ENCODE measurements at places on chromosomes 11 and 22.
A peak's percentile ranks its signal among the peaks of the same experiment; 100 is the strongest.

GRCh38 chr11:69238573-69239351, 55.2 kb upstream of the MYEOV start:
- no peak for DNase-seq

GRCh38 chr11:57406337-57406904, 16.0 kb upstream of the PRG2 start:
- no peak for DNase-seq

DNA sequence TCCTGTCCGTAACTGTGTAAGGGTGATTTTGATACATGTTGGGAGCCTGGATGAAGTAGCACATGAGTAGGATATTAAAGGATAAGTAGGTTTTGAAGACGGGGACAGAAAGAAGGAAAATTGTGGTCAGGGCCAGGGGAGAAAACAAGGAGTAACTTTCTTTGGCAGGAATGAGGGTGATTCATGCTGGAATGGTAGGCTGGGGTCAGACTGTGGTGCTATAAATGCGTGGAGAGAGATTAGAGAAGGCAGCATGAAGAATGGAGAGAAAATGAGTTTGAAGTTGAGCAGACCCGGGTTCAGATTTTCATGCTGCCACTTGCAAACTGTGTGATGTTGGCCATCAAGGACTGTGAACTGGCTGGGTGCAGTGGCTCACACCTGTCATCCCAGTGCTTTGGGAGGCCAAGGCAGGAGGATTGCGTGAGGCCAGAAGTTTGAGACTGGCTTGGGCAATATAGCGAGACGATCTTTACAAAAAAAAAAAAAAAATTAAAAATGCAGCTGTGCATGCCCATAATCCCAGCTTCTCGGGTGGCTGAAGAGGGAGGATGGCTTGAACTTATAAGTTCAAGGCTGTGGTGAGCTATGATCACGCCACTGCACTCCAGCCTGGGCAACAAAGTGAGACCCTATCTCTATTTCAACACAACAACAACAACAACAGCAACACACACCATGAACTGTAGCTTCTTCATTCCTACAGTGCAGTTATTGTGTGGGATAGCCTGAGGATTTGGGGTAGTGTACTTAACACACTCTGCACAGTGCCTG, 22.3 kb downstream of the ZBTB16 start:
- no peak for DNase-seq

GRCh38 chr11:63845911-63846310, 7.0 kb downstream of the MARK2 start:
- no peak for DNase-seq

GRCh38 chr11:83047515-83048225, 24.0 kb downstream of the RAB30 start:
- DNase-seq = no peak

DNA sequence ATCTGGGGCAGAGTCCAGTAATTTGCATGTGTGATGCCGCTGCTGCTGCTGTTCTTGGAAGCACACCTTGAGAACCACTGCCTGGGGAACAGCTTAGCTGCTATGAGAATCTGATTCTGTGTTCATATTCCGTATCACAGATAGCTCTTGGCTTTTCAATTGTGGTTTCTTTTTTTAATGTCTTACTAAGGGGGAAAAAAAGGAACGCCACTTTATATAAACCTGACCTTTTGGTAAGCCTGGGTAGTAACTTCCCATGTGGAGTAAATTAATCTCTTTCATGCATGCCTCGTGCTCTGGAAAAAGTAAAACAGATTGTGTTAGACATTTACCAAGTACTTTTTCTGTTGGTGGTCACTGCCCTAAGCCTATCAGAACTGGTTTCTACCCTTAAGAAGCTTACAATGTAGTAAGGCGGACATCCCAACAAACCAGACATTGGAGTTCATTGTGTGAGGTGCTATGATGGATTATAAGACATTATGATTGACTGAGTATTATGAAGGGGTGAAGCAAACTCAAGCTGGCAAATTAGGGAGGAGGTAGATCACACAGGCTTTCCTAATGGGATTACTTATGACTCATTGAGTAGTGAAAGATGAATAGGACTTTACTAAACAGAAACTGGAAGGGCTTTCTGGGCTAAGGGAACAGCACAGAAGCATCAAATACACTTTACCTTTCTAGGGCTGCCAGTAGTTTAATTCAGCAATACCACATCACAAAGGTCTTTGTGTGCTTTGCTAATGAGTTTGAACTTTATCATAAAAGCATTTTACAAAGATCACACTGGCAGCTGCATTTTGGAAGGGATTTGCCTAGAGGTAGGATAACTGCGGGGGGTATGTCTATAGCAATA, 64.7 kb downstream of the MAML2 start:
- DNase-seq = no peak

GRCh38 chr22:23516304-23516703, 63.8 kb downstream of the IGLL1 start:
- no peak for DNase-seq

- no peak for DNase-seq
Measured at GRCh38 chr11:36825251-36825650, 227.2 kb upstream of the RAG2 start.

- DNase-seq = no peak
Measured at GRCh38 chr11:115700496-115700895, 196.3 kb upstream of the CADM1 start.

- no peak for DNase-seq
Measured at GRCh38 chr11:117720061-117720511, 76.9 kb downstream of the DSCAML1 start.

DNA sequence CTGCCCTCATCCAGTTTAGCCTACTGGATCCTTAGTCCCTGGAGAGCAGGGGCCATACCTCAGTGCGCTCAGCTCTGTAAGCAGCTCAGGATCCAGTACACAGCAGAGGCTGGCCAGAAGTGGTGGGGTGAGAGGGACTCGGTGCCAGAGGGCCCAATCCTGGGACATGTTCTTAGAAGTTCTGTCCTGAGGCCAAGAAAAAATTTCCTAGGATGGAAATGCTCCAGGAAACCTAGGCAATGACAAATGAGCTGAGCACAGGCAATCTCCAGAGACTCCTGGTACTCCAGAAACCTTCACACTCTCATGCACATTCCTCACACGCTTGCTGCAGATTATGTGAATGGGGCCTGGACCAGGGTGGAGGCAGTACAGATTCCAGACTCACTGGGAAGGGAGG, 89.6 kb downstream of the SERGEF start:
- DNase-seq = no peak

DNA sequence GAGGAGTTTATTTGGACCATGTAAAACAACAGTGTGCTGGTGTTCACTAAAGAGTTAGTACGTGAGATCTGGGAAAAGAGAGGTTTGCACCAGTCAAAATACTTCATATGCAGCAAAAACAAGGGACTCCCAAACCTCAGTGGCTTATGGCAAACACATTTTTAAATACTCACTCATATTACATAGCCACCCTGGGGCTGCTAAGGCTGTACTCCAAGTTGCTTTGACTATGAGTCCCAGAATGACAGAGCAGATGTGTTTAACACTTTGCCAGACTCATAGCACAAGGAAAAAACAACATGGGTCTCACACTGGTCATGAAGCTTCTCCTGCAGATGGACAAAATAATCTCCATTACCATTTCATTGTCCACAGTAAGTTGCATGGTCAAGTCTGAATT, 202.8 kb upstream of the GRIA4 start:
- no peak for DNase-seq

DNA sequence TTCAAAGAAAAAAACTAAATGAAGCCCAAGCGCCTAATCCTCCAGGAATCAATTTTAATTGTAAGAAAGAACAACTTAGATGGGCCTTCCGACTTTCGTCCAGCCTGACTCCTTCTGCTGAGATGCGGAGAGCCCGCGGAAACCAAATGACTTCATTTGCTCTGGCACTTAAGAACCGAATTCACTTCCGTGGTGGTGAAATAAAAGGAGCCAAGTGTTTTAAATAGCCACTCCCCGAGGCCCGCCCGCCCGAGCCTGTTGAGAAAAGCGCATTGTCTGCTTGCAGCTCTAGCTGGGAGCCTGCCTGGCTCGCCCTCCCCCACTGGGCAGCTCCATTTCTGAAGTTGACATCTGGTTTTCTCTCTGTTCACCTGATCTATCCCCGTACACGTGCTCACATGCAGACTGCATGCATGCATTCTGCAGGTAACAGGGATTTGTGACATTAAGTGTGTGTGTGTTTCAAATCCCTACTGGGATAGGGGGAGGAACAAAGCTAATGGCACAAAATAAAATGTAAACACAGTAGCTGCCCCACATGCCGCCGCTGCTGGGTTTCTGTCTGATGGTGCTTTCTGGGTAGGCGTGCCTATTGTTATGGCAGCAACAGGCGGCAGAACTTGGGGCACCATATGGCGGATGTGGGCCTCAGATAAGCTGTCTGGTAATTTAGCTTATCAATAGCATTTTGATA, 6.2 kb downstream of the TEAD1 start:
- DNase-seq = peak; percentile 92

DNA sequence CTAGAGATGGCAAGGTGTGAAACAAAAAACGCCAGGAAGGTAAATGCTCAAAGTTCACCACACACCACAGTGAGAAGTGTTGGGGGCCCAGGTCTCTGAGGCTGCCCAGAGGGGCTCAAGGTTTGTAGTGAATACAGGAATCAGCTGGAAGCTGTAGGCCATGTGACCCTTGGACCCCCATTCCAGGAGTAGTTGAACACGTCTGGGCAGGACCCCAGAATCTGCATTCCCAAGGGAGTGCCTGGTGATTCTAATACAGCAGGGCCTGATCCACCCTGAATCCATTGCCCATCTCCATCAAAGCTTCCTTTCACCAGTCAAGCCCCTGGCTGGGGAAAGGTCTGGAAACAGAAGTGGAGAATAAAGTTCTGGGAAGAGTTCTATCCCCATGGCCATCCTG, 70.8 kb upstream of the B3GAT1 start:
- DNase-seq = no peak

DNA sequence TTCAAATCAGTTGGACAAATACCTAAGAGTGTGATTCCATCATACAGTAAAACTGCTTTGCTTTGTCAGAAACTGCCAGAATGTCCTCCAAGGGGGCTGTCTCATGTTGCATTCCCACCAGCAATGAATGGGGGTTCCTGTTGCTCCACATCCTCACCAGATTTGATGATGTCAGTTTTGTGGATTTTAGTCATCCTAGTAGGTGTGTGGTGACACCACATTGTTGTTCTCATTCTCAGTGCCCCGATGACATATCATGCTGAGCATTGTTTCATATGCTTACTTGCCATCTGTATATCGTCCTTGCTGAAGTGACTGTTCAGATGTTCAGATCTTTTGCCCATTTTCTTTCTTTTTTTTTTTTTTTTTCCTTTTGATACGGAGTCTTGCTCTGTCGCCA, 37.0 kb downstream of the CDPF1 start:
- no peak for DNase-seq

GRCh38 chr11:104043678-104044239, 7.3 kb downstream of the DDI1 start:
- DNase-seq = no peak

GRCh38 chr11:93512073-93512475, 31.1 kb downstream of the SMCO4 start:
- no peak for DNase-seq

GRCh38 chr11:33001751-33002542, 13.7 kb upstream of the DEPDC7 start:
- DNase-seq = no peak

DNA sequence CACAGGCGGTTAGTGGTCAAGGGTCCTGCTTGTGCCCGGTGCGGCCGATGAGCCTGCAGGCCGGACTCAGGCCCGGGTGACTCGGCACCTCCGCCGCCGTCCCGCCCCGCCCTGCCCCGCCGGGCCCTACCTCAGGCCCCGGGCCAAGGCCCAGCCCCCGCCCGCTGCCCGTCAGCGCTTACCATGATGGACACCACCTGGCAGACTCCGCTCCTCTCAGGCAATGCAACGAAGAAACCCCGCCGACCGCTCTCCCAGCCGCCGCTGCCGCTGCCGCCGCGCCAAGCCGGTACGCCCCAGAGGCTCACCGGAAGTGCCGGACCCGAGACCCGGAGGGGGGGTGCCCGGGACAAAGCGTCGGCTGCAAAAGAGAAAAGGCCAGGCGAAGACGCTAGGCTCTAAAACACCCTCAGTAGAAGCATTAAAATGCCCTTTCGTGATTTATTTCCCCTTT, at the start of gene UFD1:
Gene UFD1, minus strand, starts transcription at position 293 of the 454 bp plus-strand sequence. Its CDS starts 108 bp downstream, at position 185.
- DNase-seq = peak; percentile 80

GRCh38 chr11:10418259-10418949, 36.7 kb upstream of the AMPD3 start:
- no peak for DNase-seq

- DNase-seq = no peak
Measured at GRCh38 chr11:91773090-91773489, 451.5 kb upstream of the FAT3 start.

GRCh38 chr11:34915136-34916014, 804 bp downstream of the APIP start:
- DNase-seq = no peak

GRCh38 chr11:76791861-76792260, 8.7 kb downstream of the TSKU start:
- no peak for DNase-seq

DNA sequence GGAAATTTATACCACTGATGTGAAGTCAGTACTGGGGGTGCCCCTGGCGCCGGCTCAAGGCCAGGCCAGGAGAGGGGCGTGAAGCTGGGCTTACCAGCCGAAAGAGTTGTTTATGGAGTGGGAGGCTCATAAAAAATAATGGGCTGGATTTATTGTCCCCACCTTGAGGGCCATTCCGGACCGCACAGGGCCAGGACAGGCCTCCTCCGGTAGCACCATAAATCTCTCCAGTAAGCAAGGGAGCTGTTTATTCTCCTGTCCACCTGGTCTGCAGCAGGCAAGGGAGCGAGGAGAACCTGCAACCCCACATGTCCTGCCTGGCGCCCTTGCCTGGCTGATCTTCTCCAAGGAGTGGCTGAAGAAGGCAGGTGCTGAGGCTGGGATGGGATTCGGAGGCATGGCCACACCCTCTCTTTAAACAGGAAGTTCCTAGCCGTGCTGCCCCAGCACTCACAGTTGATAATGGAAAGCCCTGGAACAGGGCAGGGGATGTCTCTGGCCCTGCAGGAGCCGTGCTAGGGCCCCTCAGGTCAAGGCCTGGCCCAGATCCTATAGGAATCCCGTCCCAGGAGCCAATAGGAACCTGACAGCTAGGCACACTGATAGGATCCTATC, 65.1 kb downstream of the SCUBE1 start:
- DNase-seq = no peak

DNA sequence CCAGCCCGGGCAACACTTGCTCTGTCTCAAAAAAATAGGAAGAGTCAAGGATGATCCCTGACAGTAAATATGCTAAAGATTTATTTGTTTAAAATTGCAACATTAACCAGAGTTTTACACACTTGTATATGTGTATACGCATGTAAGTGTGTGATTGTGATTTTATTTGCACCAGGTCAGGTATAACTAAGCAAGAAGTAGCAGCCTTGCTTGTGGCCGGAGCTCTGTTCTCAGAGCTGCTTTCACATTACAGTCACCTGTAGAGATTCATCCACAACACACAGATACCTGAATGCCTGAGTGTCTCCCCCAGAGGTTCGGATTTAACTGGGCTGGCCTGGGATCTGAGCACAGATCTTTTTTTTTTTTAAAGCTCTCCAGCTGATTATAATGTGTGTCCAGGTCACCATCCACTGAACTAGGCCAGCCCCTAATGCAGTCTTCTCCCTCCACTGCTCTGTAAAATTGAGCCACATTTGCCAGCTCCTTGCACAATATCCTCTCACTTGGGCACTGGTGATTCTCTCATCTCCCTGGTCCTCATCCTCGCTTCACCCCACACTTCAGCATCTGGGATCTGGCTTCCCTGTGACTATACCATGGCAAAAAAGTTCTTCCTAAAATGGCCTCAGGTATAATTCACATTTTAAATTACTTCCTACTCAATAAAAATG, 48.3 kb downstream of the LIF start:
- DNase-seq = no peak

Data from right atrium auricular region (tissue), 2 donors.